ENCODE measurements at places on chromosomes 11 and 22.

DNA sequence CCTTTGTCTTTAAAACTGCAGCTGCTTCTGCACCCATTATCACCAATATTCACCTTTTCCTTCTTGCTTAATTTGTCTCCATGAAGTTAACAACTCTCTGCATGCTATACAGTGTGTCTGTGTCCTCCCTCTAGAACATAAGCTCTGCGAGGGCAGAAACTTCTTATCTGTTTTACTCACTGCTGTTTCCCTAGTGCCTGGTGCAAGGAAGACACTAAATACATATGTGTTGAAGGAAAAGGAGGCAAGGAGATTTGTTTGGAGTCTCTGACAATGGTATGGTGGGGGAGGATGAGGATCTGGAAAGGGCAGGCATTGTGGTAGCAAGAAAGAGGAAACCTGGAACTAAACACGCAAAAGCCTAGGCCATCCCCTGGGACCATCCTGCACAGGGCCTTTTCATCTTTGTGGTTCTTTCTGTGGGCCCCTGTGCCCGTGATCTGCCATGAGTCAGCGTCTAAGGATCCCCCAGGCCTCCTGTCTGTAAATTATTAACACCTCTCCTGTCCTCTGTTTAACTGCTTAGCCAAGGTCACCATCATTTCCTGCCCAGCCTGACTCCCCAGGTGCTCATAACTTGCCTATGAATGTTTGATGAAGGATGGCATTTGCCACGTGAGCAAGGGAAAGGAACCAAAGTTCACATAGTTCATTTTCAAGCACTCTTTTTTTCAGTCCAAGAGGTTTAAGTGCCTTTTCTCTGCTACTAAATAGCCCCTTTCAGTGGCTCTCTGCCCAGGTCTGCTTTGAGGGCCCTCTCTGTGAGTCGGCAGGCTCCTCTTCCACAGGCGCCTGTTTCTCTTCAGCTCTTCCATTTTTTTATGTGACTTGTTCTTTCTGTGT, 131.1 kb downstream of the RASSF10 start:
- no peak for DNase-seq

DNA sequence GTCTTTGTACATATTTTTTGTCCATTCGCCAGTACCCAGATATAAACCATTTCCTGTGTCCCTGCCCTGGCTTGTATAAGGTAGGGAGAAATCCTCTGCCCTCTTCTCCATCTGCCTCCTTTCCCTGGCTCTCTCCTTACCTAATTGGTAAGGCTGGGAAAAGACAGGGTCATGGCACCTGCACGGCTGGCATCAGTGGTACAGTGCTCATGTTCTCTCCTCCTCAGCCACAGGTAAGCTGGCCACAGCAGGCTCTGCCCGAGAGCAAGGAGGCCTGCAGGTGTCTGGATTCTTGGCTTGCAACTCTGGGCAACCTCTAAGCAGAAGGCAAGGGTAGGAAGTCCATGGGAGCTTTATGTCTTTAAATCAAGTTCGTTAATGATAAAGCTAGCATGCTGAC, 419.9 kb downstream of the BUD13 start:
- no peak for DNase-seq

DNA sequence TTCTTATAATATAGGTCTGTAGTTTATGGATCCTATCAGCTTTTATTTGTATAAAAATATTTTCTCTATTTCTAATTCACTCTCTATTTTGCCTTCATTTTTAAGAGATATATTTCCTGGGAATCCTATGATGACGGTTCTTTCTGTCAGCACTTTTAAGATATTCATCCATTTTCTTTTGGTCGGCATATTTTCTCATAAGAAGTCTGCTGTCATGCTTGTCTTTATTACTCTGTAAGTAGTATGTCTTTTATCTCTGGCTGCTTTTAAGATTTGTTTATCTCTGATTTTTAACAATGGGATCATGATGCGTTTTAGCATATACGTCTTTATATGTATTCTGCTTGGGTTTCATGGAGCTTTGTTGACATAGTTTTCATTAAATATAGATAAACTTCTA, 175.5 kb downstream of the SNX19 start:
- DNase-seq: no peak

GRCh38 chr11:14583252-14584034, 60.2 kb upstream of the PDE3B start:
- peak; percentile 56 for DNase-seq

DNA sequence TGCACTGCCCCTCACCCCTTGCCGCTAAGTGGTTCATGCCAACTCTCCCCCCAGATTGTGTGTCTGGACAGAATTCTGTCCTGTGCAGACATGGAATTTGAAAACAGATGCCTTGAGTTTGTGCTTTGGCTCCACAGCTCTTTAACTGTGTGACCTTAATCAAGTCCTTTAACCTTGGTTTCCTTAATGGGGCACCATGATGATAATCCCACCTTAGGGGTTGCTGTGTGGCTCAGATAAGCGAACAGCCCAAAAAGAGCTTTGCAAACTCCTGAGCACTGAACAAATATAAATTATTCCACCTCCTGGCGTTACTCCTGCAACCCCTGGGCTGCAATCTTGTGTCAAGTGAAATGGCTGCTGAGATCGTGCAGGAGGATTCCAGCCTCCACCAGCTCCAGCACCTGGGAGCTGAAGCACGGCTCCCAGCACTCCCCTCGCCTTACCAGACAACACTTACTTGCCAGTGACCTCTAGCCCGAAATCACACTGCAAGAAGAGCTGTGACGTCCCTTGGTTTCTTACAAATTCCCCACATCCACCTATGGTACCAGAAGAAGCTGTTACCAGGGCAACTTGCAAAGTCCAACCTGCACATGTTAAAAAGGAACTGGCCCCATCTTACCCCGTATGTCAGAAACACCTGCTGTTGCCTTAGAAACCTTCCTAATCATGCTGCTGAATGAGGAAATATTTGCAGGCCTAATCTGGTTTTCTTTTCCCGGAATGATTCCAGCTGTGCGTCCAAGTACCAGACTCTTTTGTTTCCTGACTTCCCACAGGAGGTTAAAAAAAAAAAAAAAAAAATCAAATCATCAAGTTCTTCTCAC, 13.2 kb downstream of the VPS37C start:
- no peak for DNase-seq

DNA sequence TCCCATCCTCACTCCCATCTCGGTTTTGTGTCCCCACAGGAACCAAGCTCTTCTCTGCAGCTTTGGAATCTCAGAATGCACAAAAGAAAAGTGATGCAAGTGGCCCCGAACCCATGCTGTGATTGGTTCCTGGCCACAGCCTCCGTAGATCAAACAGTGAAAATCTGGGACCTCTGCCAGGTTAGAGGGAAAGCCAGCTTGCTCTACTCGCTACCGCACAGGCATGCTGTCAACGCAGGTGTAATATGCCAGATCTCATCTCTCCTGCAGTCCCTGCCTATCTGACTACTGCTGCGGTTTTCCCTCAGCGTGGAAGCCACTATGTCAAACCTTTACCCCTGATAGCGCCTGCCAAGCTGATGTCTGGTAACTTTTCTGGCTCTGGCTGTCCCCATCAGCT, 200.5 kb upstream of the LRRC4C start:
- no peak for DNase-seq

- DNase-seq: no peak
Observed at GRCh38 chr11:77505956-77506355, 32.1 kb upstream of the PAK1 start.

DNA sequence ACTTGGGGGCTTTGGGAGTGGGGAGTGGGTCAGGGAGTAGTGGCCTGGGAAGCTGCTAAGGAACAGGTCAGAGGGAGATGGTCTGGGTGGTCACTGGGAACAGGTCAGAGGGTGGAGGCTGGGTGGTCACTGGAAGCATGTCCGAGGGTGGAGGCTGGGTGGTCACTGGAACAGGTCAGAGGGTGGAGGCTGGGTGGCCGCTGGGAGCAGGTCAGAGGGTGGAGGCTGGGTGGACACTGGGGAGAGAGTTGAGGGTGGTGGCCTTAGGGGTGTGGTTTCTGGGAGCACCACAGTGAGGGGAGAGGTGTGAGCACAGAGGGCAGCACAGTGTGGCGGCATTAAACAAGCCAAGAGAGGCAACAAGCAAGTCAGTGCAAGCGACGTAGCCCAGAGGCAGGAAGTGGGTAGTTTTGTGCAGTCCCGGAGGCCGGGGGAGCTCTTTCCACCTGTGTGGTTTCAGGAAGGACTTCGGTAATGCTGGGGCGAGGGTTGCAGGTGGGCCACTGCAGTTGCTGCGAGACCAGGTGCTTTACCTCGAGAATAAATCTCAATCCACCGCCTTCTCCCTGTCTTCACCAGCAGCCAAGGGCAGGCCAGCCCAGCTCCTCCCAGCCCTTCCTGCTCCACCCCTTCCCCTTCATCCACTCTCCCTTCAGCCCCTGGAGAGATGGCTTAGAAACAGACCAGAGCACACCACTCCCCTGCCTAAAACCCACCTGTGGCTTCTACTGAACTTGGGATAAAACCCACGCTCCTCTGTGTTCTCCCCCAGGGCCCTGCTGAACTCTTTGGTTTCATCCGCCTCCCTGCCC, 3.2 kb upstream of the CACNA1I start:
- DNase-seq: no peak

DNA sequence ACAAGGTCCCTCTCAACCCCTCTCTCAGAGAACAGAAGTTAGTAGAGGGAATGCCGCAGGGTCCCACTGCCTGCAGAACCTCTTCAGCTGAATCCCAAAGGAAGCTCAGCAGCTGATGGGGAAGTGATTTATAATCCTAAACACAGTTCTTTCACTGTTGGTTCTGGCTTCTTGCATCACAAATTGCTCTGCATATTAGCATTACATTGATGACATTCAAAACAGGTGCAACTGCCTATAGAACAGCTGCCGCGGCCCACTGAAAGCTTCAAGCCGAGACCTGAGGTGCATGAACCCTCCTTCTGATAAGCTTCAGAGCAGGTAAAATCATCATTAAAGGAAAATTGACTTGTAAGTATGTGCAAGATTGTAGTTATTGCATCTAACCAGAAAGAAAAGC, 75.2 kb upstream of the KIRREL3 start:
- DNase-seq: no peak

DNA sequence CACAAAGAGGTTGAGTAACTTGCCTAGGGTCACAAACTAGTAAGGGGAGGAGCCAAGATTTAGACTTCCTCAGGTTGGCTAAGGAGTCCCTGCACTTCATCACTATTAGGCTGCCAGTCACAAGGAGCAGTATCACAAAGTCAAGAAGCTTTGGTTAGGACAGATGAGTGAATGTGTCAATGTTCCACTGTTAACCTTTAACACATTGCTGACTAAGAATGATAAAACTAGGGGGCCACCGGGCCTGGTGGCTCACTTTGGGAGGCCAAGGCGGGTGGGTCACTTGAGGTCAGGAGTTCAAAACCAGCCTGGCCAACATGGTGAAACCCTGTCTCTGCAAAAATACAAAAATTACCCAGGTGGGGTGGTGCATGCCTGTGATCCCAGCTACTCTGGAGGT, 32.0 kb downstream of the TMEM123 start:
- DNase-seq: no peak

DNA sequence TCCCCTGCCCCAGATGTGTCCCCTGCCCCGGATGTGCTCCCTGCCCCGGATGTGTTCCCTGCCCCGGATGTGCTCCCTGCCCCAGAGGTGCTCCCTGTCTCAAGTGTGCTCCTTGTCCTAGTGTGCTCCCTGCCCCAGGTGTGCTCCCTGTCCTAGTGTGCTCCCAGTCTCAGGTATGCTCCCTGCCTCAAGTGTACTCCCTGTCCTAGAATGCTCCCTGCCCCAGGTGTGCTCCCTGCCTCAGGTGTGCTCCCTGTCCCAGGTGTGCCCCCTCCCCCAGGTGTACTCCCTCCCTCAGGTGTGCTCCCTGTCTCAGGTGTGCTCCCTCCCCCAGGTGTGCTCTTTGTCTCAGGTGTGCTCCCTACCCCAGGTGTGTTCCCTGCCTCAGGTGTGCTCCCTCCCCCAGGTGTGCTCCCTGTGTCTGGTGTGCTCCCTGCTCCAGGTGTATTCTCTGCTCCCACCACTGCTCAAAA, 48.7 kb upstream of the RASD2 start:
- DNase-seq: no peak

GRCh38 chr11:94581926-94582325, 14.8 kb downstream of the PIWIL4 start:
- DNase-seq: no peak

- no peak for DNase-seq
Observed at GRCh38 chr11:111400595-111400994, 21.5 kb upstream of the POU2AF1 start.

GRCh38 chr22:45868571-45869339, 108.2 kb downstream of the WNT7B start:
- no peak for DNase-seq

GRCh38 chr11:127018683-127019279, 18.2 kb upstream of the KIRREL3 start:
- no peak for DNase-seq

- DNase-seq: no peak
Observed at GRCh38 chr22:19735665-19736510, 12.5 kb downstream of the GP1BB start.

DNA sequence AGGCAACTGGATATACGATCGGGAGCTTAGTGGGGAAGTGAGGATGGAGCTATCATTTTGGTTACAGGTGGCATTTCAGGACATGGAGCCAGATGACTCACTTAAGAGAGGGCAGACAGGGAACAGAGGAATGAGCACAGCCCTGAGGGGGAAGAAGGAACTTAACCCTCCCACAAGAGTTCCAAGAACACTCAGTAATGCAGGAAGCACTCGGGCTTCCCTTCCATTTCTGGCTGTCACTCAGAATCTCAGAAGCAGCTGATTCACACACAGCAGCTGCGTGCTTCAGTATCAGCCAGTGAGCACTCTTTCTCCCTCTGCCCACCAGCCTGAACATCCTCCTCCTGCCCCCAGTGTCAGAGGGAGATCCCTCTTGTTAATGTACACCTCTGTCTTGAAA, 34.8 kb downstream of the EFCAB6 start:
- no peak for DNase-seq

DNA sequence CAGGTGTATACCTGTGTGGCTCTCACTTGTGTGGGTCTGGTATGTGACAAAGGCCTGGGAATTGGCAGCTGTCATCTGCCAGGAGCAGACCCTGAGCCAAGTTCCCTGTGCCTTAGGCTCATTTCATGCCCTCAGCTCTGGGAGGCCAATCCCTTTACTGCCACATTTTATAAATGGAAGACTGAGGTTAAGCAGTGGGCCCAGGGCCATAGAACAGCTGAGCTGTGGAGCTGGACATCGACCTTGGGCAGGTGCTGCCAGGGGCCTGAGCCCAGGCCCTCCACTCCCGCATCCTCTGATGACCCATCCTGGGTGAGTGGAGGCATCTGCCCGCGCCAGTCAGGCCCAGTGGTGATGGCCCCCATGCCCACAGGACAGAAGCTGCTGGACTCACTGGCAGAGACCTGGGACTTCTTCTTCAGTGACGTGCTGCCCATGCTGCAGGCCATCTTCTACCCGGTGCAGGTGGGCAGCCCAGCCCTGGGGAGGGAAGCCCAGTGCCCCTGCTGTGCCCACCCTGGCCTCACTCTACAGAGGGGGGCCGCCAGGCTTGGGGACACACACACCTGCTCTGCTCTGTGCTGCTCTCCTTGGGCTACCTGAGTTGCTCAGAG, 20.9 kb upstream of the ARHGAP8 start:
- no peak for DNase-seq

GRCh38 chr11:108322666-108323065, 99.8 kb downstream of the ATM start:
- no peak for DNase-seq
